ENCODE measurements at places on chromosomes 3 and 15.

DNA sequence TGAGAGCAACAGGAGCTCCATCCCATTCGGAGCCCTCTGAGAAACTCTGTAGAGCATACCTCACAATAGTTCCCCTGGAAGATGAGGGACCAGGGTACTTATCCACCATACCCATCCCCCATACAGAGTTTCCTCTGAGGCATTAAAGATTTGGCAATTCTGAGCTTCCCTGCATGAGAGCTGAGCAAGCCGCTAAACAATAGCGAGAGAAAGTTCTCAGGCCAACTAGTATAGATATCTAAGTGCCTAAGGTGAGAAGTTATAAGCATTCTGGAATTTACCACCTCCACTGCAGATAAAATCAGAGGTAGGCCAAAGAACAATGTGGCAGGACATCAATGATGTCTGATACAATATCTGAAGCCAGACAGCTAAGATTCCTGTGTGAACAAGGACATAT lies 129.1 kb upstream of the MBNL1 start:
- DNase-seq: no peak

GRCh38 chr15:38559636-38560307 lies 4.8 kb downstream of the RASGRP1 start:
- no peak for DNase-seq

DNA sequence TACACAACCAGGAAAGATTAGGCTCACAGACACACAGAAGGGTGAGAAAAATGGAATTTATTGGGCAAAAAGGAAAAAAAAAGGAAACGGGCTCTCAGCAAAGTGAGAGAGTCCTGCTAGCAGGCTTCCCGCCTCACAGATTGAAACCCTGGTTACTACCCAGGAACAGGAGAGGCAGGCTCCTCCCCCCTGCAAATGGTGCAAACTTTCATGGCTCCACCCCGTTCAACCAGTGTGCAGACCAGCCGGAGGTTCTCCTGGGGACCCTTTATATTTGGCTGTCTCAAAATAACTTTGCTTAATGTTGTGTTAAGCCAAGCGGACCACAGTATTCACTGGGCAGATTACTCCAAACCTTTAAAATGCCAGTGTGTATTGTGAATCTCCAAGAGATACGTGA lies 40.3 kb downstream of the IL1RAP start:
- no peak for DNase-seq

DNA sequence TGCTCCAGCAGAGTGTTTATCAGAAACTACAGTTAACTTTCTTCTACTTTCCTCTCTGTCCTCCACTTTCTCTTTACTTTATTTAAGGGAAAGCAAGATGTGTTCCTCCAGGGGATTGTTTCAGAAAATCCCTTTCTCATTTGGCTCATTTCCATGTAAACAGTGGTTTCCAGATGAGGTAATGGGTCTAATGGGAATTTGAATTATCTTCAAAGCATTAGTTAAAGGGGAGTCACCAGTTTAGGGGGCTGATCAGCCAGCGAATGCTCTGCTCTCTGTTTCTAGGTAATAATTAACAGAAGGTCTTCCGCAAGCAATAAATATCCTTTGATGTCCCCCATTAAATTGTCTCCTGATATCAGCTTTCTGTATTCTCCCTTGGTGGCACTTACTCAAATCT lies 30.4 kb upstream of the ZNF639 start:
- no peak for DNase-seq

DNA sequence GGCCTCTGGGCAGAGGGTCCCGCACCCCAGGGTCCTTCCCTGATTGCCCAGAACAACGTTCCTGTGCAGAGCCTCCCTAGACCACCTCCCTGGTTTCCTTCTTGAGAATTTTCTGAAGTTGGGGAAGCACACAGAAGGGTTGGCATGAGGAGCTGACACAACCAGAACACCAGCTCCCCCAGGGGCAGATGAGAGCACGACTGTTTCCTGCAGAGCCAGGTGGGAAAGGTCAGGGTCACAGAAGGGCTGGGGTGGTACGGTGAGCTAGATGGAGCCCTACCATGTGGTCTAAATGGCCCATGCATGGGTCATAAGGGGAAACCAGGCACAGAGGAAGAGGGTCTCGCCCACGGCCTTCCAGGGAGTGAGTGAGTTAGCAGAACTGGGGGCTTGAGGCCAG lies 10.4 kb downstream of the PPCDC start:
- no peak for DNase-seq

- no peak for DNase-seq
Observed at GRCh38 chr15:98513428-98513986, 134.8 kb upstream of the IGF1R start.

DNA sequence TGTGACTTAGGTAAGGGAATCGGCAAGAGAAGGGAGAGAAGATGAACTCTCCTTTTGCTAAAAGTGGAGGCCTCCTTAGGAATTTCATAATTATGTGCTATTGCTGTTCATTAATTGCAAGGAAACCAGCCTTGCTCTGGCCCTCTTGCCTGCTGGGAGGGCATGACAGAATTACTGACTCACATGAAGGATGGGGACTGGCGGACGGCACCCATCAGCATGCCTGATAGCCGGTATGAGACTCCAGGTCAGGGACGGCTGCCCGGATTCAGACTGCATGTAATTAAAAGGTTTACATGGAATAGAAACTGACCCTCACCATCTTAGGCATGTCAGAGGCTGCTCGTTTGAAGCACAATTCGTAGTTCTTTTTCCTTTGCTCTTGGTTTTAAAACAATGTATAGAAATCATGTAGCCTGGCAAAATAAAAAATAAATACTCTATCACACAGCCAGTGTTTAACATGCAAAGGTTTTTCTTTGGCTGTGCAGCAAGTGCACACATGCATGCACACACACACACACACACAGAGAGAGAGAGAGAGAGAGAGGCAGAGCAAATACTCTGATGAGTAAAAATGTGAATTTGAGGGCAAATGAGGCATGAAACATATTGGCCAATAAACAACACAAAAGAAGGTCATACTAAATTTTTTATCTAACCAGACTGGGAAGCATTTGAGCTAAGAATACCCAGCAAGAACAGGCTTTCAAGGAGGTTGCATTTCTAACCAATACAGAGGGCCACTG lies 82.7 kb downstream of the FOXB1 start:
- no peak for DNase-seq

DNA sequence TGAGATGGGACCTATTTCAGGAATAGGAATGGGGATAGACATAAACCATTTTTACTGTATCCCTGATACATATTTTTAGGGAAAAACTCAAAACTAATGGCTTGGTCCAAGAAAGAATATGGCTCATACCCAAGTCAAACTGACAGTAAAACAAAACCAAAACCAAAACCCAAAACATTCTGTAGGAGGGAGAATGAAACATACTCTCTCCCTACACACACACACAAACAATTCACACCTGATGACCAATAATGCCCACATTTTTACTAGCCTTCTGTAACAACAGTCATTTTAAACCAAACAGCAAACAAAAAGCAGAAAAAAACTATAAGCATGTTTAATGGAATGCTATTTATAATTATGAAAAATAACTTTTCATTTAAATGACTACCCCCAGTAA lies 74.9 kb downstream of the NBEAL2 start:
- no peak for DNase-seq

GRCh38 chr15:92656089-92656488 lies 514 bp upstream of the FAM174B start:
- DNase-seq: no peak

- DNase-seq: no peak
Observed at GRCh38 chr15:40829115-40829514, 607 bp upstream of the PPP1R14D start.
